Articular chondrocyte of knee joint (primary cell): ENCODE measurements at places on chromosomes 11 and 22. TPM values are rescaled to one million over a fixed set of nuclear protein-coding genes. Genes with fewer than 3 reads are reported as not detected.

NRXN2 gene
- 2.6 and 7.6 TPM in 2 replicates for total RNA-seq

OR8D4 gene
- total RNA-seq: 0.32 TPM in 1 of 2 replicates, not detected in the other

OSBP2 gene
- 1.2 and 1.4 TPM in 2 replicates for total RNA-seq

OR5AP2 gene
- total RNA-seq: not detected in 2 replicates

HYOU1 gene
- total RNA-seq: 89.5 and 89.6 TPM in 2 replicates
